ENCODE measurements at places on chromosomes 1 and 21.

DNA sequence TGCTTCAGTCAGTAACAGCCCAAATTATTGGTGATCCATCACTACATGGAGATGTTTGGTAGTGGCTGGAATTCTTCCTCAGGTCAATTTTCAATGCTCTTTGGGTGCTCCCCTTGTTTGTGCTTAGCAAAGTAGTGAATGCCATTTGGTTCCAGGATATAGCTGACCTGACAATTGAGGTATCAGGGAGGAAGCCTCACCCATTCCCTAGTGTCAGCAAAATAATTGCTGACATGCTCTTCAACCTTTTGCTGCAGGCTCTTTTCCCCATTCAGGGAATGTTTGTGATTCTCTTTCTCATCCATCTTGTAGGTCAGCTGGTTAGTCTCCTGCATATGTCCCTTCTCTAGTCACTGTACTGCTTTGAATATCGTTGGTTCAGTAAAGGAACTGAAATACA lies 7.1 kb upstream of the OR10K1 start:
- DNase-seq = no peak

DNA sequence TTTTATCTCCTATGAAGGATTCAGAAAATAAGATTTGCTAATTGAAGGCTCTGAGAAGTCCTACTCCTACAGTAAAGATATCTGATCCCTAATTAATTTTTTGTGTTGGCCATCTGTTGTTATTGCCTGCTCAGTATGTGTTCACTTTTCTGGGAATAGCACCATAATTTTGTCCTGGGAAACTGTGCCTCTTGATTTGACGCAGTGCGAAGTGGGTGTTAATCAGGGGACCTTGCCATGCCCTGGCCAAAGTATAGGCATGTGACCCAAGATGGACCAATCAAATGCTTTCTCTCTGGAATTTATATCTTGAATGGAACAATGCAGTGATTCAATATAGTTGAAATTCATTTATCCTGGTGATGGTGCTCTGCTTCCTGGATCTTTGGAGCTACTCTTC lies 30.4 kb upstream of the GNG12 start:
- no peak for DNase-seq

DNA sequence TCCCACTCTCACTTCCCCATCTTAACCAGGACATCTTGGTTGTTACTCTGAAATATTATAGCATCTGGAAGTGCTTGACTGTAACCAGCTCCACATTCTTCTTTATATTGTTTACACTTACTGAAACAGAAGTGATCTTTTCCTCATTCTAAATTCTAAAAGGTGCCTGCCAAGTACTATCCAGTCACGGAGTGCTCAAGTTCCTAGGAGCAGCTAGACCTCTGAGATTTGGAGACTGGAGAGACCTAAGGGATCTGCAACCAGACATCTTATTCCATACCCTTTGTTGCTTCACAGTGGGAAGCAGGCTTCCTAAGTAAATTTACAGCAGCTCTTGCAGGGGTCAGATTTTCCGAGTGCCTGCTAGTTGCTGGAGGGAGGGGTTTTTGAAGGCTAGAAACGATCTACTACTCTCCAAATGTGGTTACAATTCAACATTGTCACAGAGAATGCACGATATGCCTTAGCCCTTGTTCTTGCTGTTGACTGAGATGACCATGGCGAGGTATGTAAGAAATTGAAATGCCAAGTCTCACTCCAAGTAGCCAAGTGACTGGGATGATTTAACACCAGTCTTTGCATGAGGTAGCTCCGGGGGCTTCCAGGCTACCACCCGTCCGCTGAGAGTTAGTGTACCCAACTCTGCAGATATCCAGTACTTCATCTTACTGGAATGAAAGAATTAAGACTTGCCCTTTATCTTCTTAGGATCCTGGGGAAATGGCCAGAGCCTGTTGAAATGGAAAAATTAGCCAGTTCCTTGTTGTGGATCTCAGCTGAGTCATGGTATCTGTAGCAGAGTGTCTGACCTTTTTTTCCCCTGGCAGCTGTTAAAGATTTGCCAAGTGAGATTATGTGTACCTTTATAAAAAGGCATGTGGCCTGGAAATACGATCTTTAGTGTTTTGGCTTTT lies 150.8 kb downstream of the MAST2 start:
- DNase-seq = peak; percentile 63

GRCh38 chr1:222224636-222225315 lies 323.1 kb downstream of the HHIPL2 start:
- DNase-seq = peak; percentile 33

GRCh38 chr1:68317543-68317942 lies 85.2 kb upstream of the WLS start:
- DNase-seq = no peak

- peak; percentile 66 for DNase-seq
Measured at GRCh38 chr1:113534875-113535274, 144.6 kb downstream of the MAGI3 start.

DNA sequence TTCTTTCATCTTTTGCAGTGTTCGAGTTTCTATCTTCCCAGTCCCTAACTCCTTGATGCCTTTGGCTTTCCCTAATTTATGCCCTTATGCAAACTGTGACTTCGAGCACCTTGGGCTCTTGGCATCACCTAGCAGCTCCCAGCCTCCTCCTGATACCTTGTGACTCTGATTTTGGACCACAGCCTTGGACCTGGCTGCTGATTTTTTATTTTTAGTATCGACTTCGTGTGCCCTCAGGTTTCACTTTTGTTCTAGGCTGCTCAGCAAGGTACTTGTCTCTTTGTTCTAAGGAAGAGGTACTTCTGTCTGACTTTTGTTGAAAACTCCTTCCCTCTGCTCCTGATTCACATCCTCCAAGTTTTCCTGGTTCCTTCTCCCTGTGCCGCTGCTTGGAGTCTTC lies 69.6 kb upstream of the KCNK1 start:
- DNase-seq = no peak
